ENCODE measurements at places on chromosomes 7 and 10. TPM values are rescaled to one million over a fixed set of nuclear protein-coding genes. Genes with fewer than 3 reads are reported as not detected.

The SRRM3 gene
- total RNA-seq: 5.9 TPM

- no peaks in the 10 kb centered on the region for H3K4me1 ChIP-seq
- no peak overlapping the region for H3K4me3 ChIP-seq
- no peaks in the 10 kb centered on the region for H3K27me3 ChIP-seq
- H3K36me3 ChIP-seq: no peaks in the 10 kb centered on the region
- H3K27ac ChIP-seq: no peak overlapping the region
- no peak for DNase-seq
Measured at GRCh38 chr7:151544183-151544582, 24.5 kb upstream of the RHEB start.

GRCh38 chr10:5040010-5040673 is 36.5 kb upstream of the AKR1C2 start:
- H3K27me3 ChIP-seq: no peaks in the 10 kb centered on the region
- DNase-seq: no peak
- H3K36me3 ChIP-seq: no peaks in the 10 kb centered on the region
- no peak overlapping the region for H3K27ac ChIP-seq

The TMEM229A gene
- total RNA-seq: not detected

GRCh38 chr10:121998462-121998861 is 9.5 kb downstream of the TACC2 start:
- H3K27ac ChIP-seq: peak overlapping the region; percentile 33

DNA sequence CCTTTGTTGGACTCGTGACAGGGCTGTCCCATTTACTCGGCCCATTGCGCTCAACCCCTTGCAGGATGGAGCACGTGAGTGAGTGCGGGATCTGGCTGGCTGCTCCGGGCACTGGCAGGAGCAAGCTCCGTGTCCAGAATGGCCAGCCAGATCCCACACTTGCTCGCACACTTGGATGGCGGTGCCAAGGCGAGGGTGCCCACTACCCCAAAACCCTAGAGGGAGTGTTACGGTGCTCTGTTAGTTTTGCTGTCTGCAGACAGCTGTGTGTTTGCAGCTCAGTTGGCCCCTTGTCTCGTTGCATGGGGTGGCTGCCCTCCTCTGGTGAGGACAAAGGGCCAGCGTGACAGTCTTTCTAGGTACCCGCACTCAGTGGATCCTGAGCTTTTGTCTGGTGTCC is 34.2 kb downstream of the ZNF487 start:
- H3K27ac ChIP-seq: no peak overlapping the region
- H3K27me3 ChIP-seq: no peaks in the 10 kb centered on the region
- no peak overlapping the region for H3K4me3 ChIP-seq
- no peaks in the 10 kb centered on the region for H3K36me3 ChIP-seq

The GIMAP4 gene
- 75.3 TPM for total RNA-seq

The CC2D2B gene
- total RNA-seq: 12.2 TPM

- H3K4me1 ChIP-seq: no peaks in the 10 kb centered on the region
- no peaks in the 10 kb centered on the region for H3K27me3 ChIP-seq
- no peak overlapping the region for H3K4me3 ChIP-seq
- H3K36me3 ChIP-seq: no peaks in the 10 kb centered on the region
Measured at GRCh38 chr7:86775203-86775602, 131.5 kb downstream of the GRM3 start.

The DOCK4 gene
- total RNA-seq: 94.3 TPM

DNA sequence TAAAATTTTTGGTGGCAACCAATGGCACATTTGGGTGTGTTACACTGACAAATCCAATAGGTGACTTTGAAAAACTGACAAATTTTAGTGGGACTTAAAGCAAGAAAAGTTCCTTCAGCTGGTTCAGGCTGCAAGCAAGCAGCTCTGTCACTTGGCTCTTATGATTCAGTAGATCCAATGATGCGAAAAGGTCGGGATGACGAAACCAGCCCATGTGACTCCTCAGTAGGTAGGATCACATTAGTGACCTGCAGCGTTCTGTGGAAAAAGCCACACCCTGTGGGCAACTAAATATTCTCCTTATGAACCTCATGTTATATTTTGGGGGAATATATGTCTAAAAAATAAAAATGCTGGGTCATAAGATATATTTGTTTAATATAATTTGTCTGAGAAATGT is 13.3 kb upstream of the TSGA13 start:
- H3K27ac ChIP-seq: no peak overlapping the region
- H3K4me1 ChIP-seq: no peaks in the 10 kb centered on the region
- no peaks in the 10 kb centered on the region for H3K27me3 ChIP-seq

- no peak overlapping the region for H3K4me3 ChIP-seq
- H3K27ac ChIP-seq: no peak overlapping the region
- DNase-seq: no peak
- no peaks in the 10 kb centered on the region for H3K27me3 ChIP-seq
- no peaks in the 10 kb centered on the region for H3K36me3 ChIP-seq
Measured at GRCh38 chr7:33418251-33418701, 288.9 kb downstream of the BBS9 start.

GRCh38 chr7:121262969-121263368 is 65.8 kb upstream of the WNT16 start:
- peaks cover 4% of the 10 kb centered on the region for H3K36me3 ChIP-seq
- H3K4me1 ChIP-seq: no peaks in the 10 kb centered on the region
- H3K27ac ChIP-seq: no peak overlapping the region

DNA sequence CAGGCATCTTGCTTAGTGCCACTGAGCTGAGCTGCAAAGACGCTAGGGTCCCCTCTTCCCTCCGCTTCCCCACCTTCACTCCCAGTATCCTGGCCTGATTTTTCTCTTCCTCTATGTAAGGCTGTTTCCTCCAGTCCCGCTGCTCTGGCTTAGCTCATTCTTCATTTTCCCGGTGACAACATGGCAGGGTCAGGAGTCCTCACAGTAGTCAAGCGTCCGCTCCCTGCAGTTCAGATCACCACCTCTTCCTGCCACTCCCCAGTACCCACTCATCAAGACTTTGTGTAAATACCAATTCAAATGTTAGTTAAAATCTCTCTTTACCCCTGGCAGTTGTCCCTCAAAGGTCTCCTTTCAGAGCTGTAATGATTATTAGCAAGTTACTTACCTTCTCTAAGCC is 650.4 kb upstream of the CELF2 start:
- no peak for DNase-seq
- no peaks in the 10 kb centered on the region for H3K4me1 ChIP-seq
- no peak overlapping the region for H3K27ac ChIP-seq
- no peak overlapping the region for H3K4me3 ChIP-seq

DNA sequence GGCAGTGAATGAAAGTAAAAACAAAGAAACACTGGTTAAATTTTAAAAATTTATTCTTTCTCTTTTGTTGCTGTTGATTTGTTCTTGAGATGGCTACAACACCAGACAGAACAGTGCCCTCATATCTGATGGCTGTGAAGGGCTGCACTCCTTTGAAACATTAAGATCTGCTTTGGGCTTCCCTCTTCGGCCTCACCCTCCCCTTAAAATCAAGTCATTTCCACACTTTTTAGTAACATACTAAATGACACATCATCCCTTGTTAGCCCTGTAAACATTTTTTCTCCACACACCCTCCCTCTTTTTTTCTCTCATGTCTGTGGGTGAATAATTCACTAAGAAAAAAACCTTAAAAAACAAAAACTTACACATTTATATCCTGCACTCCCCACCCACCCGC is 16.4 kb downstream of the IRF5 start:
- no peaks in the 10 kb centered on the region for H3K4me1 ChIP-seq
- no peaks in the 10 kb centered on the region for H3K27me3 ChIP-seq
- no peak overlapping the region for H3K27ac ChIP-seq

DNA sequence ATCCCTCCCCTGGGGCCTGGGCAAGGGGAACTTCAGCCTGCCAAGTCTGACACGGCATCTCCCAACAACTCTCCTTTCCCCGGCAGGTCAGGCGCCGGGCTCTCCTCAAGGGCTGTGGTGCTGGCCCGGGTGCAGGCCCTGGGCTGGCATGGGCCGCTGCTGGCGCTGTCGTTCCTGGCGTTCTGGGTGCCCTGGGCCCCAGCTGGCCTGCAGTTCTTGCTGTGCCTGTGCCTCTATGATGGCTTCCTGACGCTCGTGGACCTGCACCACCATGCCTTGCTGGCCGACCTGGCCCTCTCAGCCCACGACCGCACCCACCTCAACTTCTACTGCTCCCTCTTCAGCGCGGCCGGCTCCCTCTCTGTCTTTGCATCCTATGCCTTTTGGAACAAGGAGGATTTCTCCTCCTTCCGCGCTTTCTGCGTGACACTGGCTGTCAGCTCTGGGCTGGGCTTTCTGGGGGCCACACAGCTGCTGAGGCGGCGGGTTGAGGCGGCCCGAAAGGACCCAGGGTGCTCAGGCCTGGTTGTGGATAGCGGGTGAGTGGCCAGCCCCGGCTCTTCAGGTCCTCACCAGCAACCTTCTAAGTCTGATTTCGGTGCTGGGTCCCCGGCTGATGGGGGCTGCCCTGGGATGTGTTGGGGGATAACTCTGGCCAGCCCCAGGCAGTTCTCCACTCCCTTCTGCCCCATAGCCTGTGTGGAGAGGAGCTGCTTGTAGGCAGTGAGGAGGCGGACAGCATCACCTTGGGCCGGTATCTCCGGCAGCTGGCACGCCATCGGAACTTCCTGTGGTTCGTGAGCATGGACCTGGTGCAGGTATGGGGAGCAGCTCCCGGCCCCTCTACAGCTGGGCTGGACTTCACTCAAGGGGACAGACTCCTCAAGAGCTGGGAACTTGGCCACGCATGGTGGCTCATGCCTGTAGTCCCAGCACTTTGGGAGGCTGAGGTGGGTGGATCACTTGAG is 19.5 kb upstream of the C10orf95 start:
- no peak overlapping the region for H3K27ac ChIP-seq
- no peak for DNase-seq
- no peaks in the 10 kb centered on the region for H3K36me3 ChIP-seq
- H3K4me3 ChIP-seq: no peak overlapping the region
- no peaks in the 10 kb centered on the region for H3K27me3 ChIP-seq
- no peaks in the 10 kb centered on the region for H3K4me1 ChIP-seq

The MBL2 gene
- not detected for total RNA-seq

GRCh38 chr7:6631605-6632004 is 5.5 kb upstream of the ZNF316 start:
- DNase-seq: no peak
- no peak overlapping the region for H3K4me3 ChIP-seq
- no peaks in the 10 kb centered on the region for H3K36me3 ChIP-seq
- H3K27ac ChIP-seq: no peak overlapping the region
- no peaks in the 10 kb centered on the region for H3K4me1 ChIP-seq

The ECD gene
- total RNA-seq: 25.8 TPM

DNA sequence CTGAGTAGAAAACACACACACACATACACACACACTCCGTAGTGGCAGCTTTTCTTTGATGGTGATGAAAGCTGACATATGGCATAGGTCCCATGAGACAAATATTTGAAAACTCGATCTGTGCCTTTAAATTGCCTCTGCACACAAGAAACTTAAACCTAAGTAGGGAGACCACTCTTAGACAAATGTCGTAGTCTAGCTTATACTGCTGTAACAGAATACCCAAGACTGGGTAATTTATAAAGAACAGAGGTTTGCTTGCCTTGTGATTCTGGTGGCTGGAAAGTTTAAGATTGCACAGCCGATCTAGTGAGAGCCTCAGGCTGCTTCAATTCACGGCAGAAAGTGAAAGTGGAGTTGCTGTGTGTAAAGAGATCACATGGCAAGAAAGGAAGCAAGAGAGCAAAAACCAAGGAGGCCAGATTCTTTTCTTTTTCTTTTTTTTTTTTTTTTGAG is 489.4 kb upstream of the SORCS1 start:
- no peaks in the 10 kb centered on the region for H3K27me3 ChIP-seq
- no peak overlapping the region for H3K27ac ChIP-seq
- H3K4me3 ChIP-seq: no peak overlapping the region
- no peak for DNase-seq

All from aorta (tissue), 5 donors.